Left renal pelvis (tissue), 4 donors: ENCODE measurements at places on chromosomes 11 and 22. TPM values are rescaled to one million over a fixed set of nuclear protein-coding genes. Genes with fewer than 3 reads are reported as not detected.

The KCNJ4 gene
- 0.23 TPM for polyA plus RNA-seq

The DNAJB7 gene
- 0.40 TPM for polyA plus RNA-seq

The CALCB gene
- polyA plus RNA-seq, result 4.2 TPM

The APLNR gene
- polyA plus RNA-seq, result 85.4 TPM

GRCh38 chr11:26245046-26245445, 86.9 kb upstream of the ANO3 start:
- DNase-seq, result no peak
